ENCODE measurements at places on chromosomes 2 and 18.
A peak's percentile ranks its signal among the peaks of the same experiment; 100 is the strongest.

- DNase-seq: no peak
Measured at GRCh38 chr2:26934335-26934724, 36.1 kb upstream of the MAPRE3 start.

- DNase-seq: no peak
Measured at GRCh38 chr2:23602116-23602515, 217.1 kb downstream of the KLHL29 start.

GRCh38 chr18:43870626-43871025 lies 593.3 kb upstream of the SYT4 start:
- DNase-seq: no peak

DNA sequence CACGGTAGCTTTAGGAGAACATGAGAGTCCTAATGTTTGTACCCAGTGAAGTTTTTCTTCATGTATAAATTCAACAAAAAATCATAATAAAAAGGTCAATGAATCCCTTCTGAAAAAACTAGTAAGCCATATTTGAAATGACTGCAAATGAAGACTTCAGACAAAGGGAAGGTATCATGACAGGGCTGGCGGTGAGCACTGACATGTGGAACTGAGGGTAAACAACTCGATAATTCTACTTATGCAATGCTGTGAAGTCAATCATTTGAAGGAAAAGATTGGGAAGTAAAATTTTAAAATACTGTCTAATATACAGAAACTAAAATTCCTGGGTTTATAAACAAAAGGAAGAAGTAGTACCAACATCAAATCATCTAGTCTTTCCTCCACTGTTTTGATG lies 190.2 kb upstream of the COPS8 start:
- no peak for DNase-seq

GRCh38 chr2:28419443-28420270 lies 27.0 kb downstream of the FOSL2 start:
- no peak for DNase-seq

GRCh38 chr2:62375113-62375420 lies 130.9 kb downstream of the TMEM17 start:
- DNase-seq: no peak

GRCh38 chr2:39778775-39779340 lies at the start of gene THUMPD2:
Gene THUMPD2 (minus strand): TSS chr2:39779258. CDS start chr2:39779239, 19 bp downstream.
- DNase-seq: peak; percentile 74

DNA sequence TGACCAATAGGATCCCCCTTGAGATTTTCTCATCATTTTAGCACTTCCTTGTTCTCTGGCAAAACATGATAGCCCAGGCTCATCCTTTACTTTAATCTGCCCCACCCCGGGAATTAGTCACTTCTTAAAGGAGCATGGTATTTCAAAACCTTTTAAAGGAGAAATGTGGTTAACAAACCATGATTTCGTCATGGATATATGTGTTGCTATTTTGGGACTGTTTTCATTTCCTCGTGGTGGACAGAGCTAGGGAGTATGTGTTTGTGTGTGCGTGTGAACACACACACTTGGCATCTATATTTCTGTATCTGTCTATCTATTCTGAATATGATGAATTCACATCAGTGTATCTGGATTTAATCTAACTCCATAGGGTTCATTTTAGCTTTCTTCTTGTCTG lies 128.1 kb downstream of the BIRC6 start:
- peak; percentile 82 for DNase-seq

DNA sequence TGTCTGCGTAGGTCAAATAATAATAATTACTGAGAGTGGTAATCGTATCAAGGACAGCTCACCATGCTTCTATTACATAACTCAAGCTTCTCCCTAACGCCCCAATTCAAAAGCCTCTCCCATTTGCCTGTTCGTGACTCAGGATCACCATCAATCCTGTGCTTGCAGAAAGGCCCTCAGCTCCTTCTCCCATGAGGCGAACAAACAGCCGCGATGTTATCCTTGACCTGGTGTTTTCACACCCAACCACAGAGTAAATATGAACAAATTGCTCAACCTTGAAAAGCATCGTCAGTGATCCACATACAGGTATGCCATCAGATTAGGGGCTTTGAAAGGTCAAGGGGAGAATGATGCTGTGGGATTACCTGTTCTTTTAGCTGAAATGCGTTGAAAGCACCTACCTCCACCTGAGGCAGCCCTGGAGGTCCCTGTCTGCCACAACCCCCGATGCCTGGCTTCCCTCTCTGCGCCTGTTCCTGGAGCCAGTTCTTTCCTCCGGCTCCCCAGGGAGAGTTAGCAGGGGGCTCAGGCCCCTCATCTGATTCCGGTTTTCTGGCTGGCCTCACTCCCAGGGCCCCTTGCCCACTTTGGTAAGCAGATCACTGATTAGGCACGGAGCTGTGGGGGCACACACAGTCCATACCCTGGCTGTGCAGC lies 39.1 kb upstream of the ODC1 start:
- DNase-seq: no peak

- no peak for DNase-seq
Measured at GRCh38 chr2:79972661-79973060, 331.9 kb downstream of the LRRTM1 start.

- DNase-seq: no peak
Measured at GRCh38 chr2:240449764-240450531, 14.5 kb downstream of the GPC1 start.

- DNase-seq: no peak
Measured at GRCh38 chr2:234863043-234863934, 88.5 kb upstream of the SH3BP4 start.

GRCh38 chr2:168307379-168307778 lies 60.0 kb upstream of the STK39 start:
- DNase-seq: no peak

- DNase-seq: no peak
Measured at GRCh38 chr2:186716899-186717298, 23.0 kb downstream of the FAM171B start.

DNA sequence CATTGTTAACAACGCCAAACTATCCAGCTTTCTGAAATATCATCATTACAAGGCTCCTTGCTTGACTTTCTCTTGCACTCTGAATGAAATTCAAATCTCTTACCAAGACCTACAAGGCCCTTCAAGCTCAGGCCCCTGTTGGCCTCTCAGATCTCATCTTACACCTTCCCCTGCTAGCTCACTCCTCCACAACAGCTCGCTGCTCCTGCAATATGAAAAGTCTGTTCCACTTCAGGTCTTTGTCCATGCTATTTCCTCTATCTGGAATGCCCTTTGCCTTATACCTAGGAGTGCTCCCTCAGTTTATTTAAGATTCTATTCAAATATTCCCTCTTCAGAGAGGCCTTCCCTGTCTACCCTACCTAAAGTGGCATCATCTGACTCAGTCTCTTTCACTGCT lies 91.7 kb downstream of the SESTD1 start:
- no peak for DNase-seq

DNA sequence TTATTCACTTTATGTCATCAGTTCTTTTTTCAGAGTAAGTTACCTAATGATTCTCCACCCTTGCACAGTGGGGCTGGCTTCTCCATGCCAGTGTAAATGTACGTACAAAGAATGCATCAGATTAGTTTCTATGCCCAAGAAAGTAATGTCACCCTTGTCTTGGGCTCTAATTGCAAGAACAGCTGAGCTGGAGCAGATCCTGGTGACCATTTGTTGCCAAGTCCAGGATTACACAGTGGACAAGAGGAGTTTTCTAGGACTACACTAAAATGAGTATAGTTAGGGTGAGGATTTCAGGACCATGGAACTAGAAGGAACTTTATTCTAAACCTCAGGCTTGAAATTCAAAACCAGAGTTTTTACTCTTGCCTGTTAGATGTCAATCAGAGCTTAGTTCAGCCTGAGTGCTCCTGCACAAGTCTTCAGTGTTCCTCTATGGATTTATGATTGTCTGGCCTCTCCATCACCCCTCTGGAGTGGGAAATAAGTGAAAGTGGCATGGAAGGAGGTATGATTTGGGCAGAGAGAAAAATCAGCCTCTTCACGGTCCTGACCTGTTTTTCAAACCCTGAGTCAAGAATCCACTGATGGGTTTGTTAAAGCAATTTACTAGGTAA lies 29.8 kb downstream of the PCBP1 start:
- DNase-seq: no peak

DNA sequence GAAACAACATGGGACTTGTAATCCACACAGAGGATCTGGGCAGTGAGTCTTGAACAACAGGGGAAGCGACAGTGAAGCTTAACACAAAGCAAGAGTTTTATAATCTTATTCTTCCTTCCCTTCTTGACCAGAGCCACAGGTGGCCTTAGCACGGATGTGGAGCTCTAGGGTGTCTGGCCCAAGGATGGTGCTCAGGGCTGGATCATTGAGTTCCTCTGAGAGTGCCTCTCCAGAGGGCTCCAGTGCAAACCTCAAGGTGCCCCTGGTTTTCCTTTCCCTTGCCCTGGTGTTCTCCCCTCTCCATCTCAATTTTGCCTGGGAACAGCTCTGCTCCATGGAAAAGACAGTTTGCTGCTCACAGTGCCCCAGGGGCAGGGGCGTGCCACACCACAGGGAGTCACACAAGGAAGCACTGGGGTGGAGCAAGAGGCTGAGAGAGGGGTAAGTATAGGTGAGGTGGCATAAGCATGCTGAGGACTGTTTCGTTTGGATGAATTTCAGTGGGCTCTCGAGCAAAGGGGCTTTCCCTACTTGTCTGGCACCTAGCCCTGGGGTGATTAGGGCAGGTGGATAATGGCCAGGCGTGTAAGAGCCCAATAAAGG lies 88.6 kb upstream of the B3GNT7 start:
- DNase-seq: no peak

DNA sequence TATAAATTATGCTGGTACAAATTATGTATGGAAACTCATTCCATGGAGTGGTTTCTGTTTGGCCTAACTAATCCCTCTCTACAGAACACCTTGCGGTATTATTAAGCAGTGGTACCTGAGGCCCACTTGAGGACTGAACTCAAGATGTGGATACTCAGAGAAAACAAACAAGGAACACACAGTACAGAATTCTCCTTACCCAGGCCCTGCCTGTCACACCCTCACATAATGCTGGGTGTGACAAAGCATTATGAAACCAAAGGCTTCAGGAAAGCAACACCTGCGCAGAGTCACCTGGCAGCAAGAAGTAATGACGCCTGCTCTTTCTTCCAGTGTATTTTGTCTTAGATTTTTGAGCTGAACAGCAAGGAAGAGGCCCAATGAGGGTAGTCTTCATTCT lies 264.7 kb downstream of the PAX3 start:
- DNase-seq: no peak

GRCh38 chr2:237101118-237101979 lies 15.7 kb downstream of the COPS8 start:
- no peak for DNase-seq

DNA sequence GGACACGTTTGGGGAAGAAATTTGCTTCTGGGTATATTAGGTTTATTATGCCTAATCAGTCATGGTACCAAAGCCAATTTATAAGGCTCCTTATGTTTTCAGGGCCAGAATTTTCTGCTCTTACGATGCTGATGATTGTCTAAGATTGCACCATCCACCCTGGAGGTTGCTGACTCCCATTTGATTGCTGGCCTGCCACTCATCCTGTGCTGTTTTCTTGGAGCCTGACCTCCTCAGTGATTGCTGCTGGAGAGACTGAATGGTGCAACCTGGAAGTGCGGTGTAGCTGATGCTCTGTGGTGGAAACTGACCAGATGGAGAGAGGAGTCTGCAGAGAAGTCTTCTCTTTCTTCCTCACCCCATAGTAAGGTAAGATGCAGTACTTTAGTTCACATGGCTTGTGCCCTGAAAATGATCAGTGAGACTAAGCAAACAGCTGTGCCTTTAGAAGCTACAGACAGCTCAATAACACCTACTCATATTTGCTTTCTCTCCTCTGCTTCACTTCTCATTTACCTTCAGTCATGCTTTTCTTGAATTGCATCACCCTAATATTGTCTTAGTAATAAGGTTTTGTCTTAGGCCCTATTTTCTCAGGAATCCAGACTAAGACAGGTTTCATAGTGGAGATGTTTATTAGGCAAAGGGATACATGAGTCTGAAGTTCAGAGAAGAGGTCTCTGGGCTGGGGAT lies 17.4 kb downstream of the ZNF24 start:
- DNase-seq: no peak

DNA sequence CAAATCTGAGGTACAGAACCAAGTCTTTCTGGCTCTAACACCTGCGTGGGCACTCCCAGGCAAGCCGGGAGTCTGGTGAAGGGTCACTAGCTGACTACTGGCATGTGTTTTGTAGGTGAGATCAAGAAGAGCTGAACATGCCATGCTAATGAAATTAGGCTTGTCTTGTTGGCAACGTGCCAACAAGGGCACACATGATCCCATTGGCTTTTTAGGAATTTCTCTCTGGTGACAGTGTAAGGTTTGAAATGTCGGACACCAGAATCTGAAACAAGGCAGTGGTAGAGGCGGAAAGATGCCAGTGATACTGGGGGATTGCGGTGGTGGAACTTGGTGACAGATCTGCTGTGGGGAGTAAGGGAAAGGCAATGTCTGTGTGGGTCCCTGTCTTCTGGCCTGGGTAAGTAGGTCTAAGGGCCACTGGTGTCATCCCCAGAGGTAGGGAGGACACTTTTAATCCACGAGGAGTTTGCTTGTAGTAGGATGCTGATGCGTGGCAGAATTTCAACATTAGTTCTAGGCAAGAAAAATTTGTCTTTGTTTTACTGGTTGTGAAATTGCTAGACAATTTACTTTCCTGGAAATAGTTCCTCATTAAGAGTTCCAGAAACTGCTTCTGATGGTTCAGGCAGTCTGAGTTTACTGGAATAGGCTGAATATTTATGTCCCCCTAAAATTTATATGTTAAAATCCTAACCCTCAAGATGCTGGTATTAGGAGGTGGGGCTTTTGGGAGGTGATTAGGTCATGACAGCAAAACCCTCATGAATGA lies 52.6 kb upstream of the ACMSD start:
- no peak for DNase-seq

DNA sequence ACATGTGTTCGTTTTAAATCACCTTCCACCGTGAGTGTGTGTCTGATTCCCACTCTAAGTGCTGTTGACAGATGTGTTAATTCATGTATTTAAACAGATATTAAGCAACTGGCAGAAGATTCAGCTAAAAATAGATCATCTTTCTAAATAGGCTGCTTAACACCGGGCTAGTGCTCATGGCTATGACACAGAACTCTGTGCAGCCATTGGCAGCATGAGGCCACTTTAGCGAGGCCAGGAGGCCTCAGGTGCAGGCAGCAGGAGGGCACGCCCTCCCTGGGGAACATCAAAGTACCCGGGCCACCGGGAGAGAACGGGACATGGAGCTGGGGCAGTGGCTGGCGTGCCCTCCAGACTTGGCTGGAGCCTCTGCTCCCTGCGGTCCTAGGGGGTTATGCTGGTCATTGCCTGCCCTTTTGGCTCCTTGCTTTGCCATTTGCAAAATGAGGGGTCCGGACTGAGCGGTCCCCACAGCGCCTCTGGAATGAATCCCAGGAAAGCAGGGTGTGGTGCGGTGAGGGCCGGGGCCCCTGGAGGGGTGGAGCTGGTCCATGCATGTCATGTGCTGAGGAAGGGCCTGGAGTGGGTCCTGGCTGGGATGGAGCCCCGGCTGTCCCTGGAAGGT lies 62.8 kb upstream of the HDAC4 start:
- no peak for DNase-seq

GRCh38 chr2:207241198-207241597 lies 75.5 kb upstream of the KLF7 start:
- no peak for DNase-seq

GRCh38 chr18:11517704-11518103 lies 91.7 kb upstream of the SLC35G4 start:
- no peak for DNase-seq

GRCh38 chr2:234683950-234684349 lies 187.1 kb upstream of the ARL4C start:
- DNase-seq: no peak

GRCh38 chr2:61910603-61911002 lies 5.1 kb downstream of the COMMD1 start:
- no peak for DNase-seq

Data from HL-60 (cell line).